A549 treated with Hydrocortisone at 1 μM for 4 hours (cell line): ENCODE measurements at places on chromosomes 2 and 18. TPM values are rescaled to one million over a fixed set of nuclear protein-coding genes. Genes with fewer than 3 reads are reported as not detected.

COL4A3 gene
- total RNA-seq = 0.41 to 1.3 TPM (median 1.0 TPM) in 5 replicates

DRC1 gene
- total RNA-seq = 0.21 to 0.45 TPM (median 0.30 TPM) in 5 replicates

RBKS gene
- total RNA-seq = 6.2 to 8.6 TPM (median 8.2 TPM) in 5 replicates

NXPH2 gene
- not detected in 5 replicates for total RNA-seq

ABHD1 gene
- total RNA-seq = 0.82 to 2.0 TPM (median 1.4 TPM) in 5 replicates

AKAIN1 gene
- total RNA-seq = not detected in 5 replicates

KLF11 gene
- total RNA-seq = 3.0 to 4.2 TPM (median 3.6 TPM) in 5 replicates

ZEB2 gene
- total RNA-seq = 5.0 to 10.8 TPM (median 7.3 TPM) in 5 replicates

MFSD2B gene
- 0.18 to 0.84 TPM (median 0.52 TPM) in 5 replicates for total RNA-seq

GPR45 gene
- total RNA-seq = not detected in 5 replicates

INPP5D gene
- 0.43 to 0.69 TPM (median 0.54 TPM) in 5 replicates for total RNA-seq

PDE6D gene
- 19.6 to 23.3 TPM (median 22.2 TPM) in 5 replicates for total RNA-seq

CLEC4F gene
- total RNA-seq = not detected in 5 replicates

CBLN2 gene
- total RNA-seq = 0.07 to 0.25 TPM (median 0.18 TPM) in 5 replicates

MGAT4A gene
- 1.6 to 3.1 TPM (median 2.1 TPM) in 5 replicates for total RNA-seq

RFX8 gene
- total RNA-seq = not detected in 5 replicates

EFR3B gene
- total RNA-seq = 8.8 to 13.1 TPM (median 9.5 TPM) in 5 replicates

ANKRD30B gene
- not detected in 5 replicates for total RNA-seq

ERICH2 gene
- not detected in 5 replicates for total RNA-seq

CFC1 gene
- 0.09 to 0.10 TPM in 2 of 5 replicates, not detected in the others for total RNA-seq
